ENCODE measurements at places on chromosomes 3 and 15. TPM values are rescaled to one million over a fixed set of nuclear protein-coding genes. Genes with fewer than 3 reads are reported as not detected.

- no peaks in the 10 kb centered on the region for H3K4me1 ChIP-seq
- no peaks in the 10 kb centered on the region for H3K36me3 ChIP-seq
- H3K27me3 ChIP-seq = peaks cover 3% of the 10 kb centered on the region
- no peak overlapping the region for H3K27ac ChIP-seq
- DNase-seq = no peak
Observed at GRCh38 chr15:62135532-62136134, 29.5 kb downstream of the C2CD4B start.

GRCh38 chr15:67403428-67404154 lies 117.3 kb upstream of the C15orf61 start:
- H3K27ac ChIP-seq = no peak overlapping the region
- no peaks in the 10 kb centered on the region for H3K27me3 ChIP-seq
- no peaks in the 10 kb centered on the region for H3K36me3 ChIP-seq
- DNase-seq = no peak
- H3K4me1 ChIP-seq = no peaks in the 10 kb centered on the region
- no peak overlapping the region for H3K4me3 ChIP-seq

DNA sequence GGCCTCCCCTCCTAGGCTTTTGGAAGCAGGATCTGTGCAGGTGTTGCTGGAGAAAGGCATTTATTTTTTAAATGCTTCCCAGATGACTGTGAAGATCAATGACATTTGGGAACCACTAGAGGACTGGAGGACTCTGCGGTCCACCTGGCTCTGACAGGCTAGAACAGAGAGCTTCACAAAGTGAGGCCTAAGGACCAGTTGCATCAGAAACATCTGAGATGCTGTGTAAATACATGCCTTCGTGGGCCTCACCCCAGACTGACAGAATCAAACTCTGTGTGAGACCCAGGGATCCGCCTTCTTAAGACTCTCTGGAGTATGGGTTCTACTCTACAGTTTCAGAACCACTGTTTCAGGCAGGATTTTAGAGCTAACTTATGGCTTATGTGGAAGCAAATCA lies 105.0 kb upstream of the ICE2 start:
- peaks cover 6% of the 10 kb centered on the region for H3K36me3 ChIP-seq
- DNase-seq = peak; percentile 59
- H3K27ac ChIP-seq = peak overlapping the region; percentile 82
- peaks cover 92% of the 10 kb centered on the region for H3K4me1 ChIP-seq

GRCh38 chr3:63492464-63492863 lies 160.0 kb upstream of the SNTN start:
- no peaks in the 10 kb centered on the region for H3K27me3 ChIP-seq
- H3K36me3 ChIP-seq = no peaks in the 10 kb centered on the region
- no peaks in the 10 kb centered on the region for H3K4me1 ChIP-seq
- no peak for DNase-seq

- H3K27me3 ChIP-seq = no peaks in the 10 kb centered on the region
- peak overlapping the region; percentile 37 for H3K27ac ChIP-seq
- H3K4me1 ChIP-seq = peaks cover 72% of the 10 kb centered on the region
- H3K36me3 ChIP-seq = peaks cover 11% of the 10 kb centered on the region
Observed at GRCh38 chr3:32399030-32399620, 7.5 kb downstream of the CMTM7 start.

Gene ACP3
- not detected for total RNA-seq

GRCh38 chr15:27124287-27124871 lies 153.4 kb downstream of the GABRG3 start:
- H3K27me3 ChIP-seq = no peaks in the 10 kb centered on the region
- H3K4me1 ChIP-seq = no peaks in the 10 kb centered on the region
- no peak overlapping the region for H3K27ac ChIP-seq
- H3K36me3 ChIP-seq = no peaks in the 10 kb centered on the region
- no peak overlapping the region for H3K4me3 ChIP-seq

GRCh38 chr3:197711973-197712707 lies 24.6 kb downstream of the RUBCN start:
- peaks cover 30% of the 10 kb centered on the region for H3K36me3 ChIP-seq
- peak overlapping the region; percentile 89 for H3K27ac ChIP-seq
- H3K4me3 ChIP-seq = peak overlapping the region; percentile 51
- peak; percentile 94 for DNase-seq
- peaks cover 36% of the 10 kb centered on the region for H3K4me1 ChIP-seq

DNA sequence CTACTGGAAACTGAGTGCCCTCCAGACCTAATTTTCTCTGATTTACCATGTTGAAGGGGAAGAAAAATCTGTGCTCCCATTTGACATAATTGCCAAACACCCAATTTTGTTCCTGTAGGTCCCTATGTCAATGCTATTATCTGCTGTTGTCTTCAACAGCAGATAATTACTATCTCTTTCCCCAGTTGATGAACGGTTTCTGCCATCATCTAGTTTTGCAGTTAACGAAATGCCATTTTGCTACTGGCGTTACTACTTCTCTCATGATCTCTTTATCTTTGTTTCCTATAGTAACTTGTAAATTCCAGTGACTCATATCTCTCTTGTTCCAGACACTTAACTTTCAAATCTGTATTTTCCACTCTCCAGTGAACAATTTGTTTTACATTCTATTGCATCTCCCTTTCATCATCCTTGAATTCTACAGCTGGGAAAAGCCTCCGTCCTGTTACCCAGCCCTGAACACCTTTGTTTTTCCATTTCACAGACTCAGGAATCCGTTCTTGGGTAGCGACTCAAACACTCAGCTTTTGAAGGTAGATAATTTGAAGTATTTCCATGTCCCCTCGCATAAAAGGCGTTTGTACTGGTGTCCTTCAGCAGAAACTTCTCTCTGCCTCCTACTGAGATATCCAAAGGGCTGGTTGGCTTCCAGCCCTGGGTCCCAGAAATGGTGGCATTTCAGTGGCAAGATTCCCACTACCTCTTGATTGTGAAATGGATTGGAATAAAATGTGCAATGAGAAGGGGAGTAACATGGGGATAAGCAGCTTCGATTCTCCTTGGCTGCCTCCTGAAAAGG lies 111.7 kb downstream of the FOXB1 start:
- no peak overlapping the region for H3K4me3 ChIP-seq
- no peaks in the 10 kb centered on the region for H3K27me3 ChIP-seq
- peaks cover 31% of the 10 kb centered on the region for H3K4me1 ChIP-seq
- no peak for DNase-seq
- H3K36me3 ChIP-seq = no peaks in the 10 kb centered on the region
- peak overlapping the region; percentile 5 for H3K27ac ChIP-seq

DNA sequence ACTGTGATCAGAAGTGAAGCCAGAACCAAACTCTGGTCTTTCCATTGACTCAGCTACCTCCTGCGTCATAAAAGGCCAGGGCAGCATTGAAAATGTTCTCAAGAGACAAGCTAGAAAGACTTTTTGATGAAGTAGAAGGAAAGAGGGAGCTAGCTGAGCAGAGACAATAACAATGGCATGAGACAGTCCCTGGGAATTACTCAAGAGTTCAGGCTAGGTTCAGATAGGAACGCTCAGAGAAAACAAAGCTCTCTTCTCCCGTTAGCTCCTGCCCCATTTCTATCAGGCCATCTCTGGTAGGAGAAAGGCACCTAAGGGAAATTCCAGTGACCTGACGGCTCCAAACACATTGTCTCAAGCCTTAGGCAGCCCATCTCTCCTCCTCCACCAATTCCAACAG lies 7.0 kb upstream of the OXTR start:
- H3K4me3 ChIP-seq = no peak overlapping the region
- no peaks in the 10 kb centered on the region for H3K36me3 ChIP-seq
- DNase-seq = no peak

Data from activated CD4-positive, alpha-beta T cell treated with anti-CD3 and anti-CD28 coated beads for 36 hours (primary cell).